Activated CD4-positive, CD25-positive, alpha-beta regulatory T cell (primary cell): ENCODE measurements at places on chromosomes 7 and 10.

- DNase-seq: no peak
Measured at GRCh38 chr10:102241032-102241443, 274 bp downstream of the PITX3 start.

- no peak for DNase-seq
Measured at GRCh38 chr7:11540271-11540761, 291.7 kb downstream of the THSD7A start.

DNA sequence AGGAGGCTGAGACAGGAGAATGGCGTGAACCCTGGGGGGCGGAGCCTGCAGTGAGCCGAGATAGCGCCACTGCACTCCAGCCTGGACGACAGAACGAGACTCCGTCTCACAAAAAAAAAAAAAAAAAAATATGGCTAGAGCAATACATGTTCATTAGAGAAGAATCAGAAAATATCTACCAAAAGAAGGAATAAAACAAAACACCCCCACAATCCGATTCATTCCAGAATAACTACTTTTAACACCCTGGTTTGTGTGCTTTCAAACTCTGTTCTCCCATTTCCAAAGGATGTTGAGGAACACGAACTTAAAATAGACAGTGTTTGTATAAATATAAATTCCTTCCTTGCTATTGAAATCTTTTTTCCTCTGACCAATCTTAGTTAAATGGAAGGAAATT lies 6.5 kb downstream of the PDSS1 start:
- no peak for DNase-seq

DNA sequence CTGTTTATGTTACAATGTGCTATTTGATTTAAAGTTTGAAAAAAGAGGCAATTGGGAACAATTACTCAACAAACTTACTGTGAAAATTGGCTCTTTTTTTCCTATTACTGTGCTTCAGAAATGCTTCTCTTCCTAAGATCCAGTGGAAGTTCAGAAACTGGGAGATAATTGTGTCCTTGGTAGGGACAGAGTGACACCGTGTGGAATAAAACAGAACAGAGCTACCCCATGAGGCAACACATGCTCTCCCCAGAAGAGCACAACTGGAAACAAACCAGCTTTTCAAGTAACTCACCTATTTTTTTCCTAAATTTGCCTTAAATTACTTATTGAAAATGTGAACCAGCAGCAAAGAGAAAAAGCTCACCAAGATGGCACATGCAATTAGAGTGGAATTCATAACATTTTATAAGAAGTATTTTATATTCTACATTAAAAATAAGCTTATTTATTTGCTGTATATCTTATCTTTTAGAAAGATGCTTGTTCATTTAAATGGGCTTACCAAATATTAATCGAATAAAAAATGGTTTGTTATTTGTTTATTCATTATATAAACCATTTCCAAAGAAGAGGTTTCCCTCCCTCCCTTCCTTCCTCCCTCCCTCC lies 346.1 kb upstream of the ANKRD30A start:
- no peak for DNase-seq

DNA sequence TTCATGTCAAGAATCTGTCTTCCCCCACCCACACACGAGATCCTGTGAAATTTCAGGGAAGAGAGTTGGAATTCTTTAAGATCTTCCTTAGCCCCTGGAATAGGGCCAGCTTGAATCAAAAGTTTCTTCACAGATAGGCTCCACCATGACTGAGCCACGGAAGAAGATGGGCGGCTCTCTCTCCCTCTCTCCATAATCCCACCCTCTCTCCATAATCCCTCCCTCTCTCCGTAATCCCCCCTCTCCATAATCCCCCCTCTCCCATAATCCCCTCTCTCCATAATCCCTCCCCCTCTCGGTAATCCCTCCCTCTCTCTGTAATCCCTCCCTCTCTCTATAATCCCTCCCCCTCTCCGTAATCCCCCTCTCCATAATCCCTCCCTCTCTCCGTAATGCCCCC lies 20.4 kb downstream of the SHH start:
- no peak for DNase-seq

DNA sequence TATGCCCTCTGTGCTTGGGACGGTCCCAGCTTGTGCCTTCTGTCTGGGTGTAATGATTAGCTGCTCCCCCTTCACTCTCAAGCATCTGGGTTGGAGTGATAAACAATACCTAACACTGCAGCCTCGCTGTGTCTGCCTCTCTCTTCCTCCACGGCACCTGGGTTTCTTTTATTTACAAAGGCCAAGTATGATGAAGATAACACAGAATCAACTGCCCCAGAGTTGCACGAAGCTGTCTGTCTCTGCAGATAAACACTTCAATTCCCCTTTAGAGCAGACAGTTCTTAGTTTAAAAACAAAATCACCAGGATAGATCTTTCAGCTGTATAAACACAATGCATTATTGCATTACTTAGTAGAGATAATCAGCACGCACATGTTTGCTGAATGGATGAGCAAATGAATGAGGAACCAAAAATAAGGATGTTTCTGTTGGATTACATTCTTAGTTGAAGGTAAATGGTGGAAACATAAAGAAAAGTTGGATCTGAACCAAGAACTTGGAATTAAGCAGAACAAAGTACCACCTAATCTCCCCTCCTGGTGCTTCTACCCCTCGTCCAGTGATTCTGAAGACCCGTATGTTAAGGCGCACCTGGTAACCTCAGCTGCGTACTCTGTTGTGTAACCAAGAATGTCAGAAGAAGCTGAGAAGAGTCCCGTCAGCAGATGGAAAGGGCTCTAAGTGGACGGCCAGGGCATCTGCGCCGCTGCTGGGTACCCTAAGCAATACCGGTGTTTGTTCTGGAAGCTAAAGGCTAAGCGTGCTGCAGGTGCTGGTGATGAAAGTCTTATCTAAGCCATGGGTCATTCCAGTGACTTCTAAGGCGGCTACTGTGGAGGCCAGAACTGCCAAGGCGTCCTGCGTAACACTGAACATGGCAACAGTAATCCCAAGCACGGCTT lies 26.6 kb downstream of the INSIG1 start:
- DNase-seq: no peak
